ENCODE measurements at places on chromosomes 6 and 20. TPM values are rescaled to one million over a fixed set of nuclear protein-coding genes. Genes with fewer than 3 reads are reported as not detected.

The KIFC1 gene
- total RNA-seq, result not detected

The FOXA2 gene
- not detected for total RNA-seq

The EFHC1 gene
- total RNA-seq, result 33.9 TPM

The WFDC13 gene
- total RNA-seq, result not detected

The BFSP1 gene
- total RNA-seq, result 0.94 TPM

The RMND1 gene
- total RNA-seq, result 32.6 TPM

The TDRD6 gene
- total RNA-seq, result 0.51 TPM

The GRM1 gene
- under 0.01 TPM for total RNA-seq

The CASS4 gene
- total RNA-seq, result 16.5 TPM

The CD40 gene
- 22.8 TPM for total RNA-seq

The CFAP61 gene
- 3.7 TPM for total RNA-seq

The ENPP5 gene
- 0.82 TPM for total RNA-seq

The OTOR gene
- total RNA-seq, result not detected

The CGA gene
- total RNA-seq, result not detected

The MEP1A gene
- 0.65 TPM for total RNA-seq

The IL17F gene
- not detected for total RNA-seq

The TNXB gene
- total RNA-seq, result 134 TPM

The HLA-DQA1 gene
- total RNA-seq, result 7.7 TPM

The DPM1 gene
- 73.7 TPM for total RNA-seq

The TRIM10 gene
- total RNA-seq, result not detected

The SKIC2 gene
- total RNA-seq, result 35.7 TPM

The BMP5 gene
- 5.8 TPM for total RNA-seq

The HLA-G gene
- not detected for total RNA-seq

The AURKA gene
- 1.5 TPM for total RNA-seq

The FAM135A gene
- total RNA-seq, result 26.4 TPM

The TRIM15 gene
- not detected for total RNA-seq

The CDSN gene
- total RNA-seq, result not detected

The BANF2 gene
- not detected for total RNA-seq

The UNC5CL gene
- 1.7 TPM for total RNA-seq

The VNN1 gene
- total RNA-seq, result 41.6 TPM

The SFTA2 gene
- not detected for total RNA-seq

The BIRC7 gene
- total RNA-seq, result not detected

The CABLES2 gene
- total RNA-seq, result 2.4 TPM

The MAN1A1 gene
- 312 TPM for total RNA-seq

The PAK1IP1 gene
- total RNA-seq, result 10.1 TPM

The PPIL6 gene
- total RNA-seq, result 0.57 TPM

The LIME1 gene
- total RNA-seq, result 5.3 TPM

The SLC44A4 gene
- total RNA-seq, result not detected

The PLCB4 gene
- 6.8 TPM for total RNA-seq

The DDX43 gene
- 3.1 TPM for total RNA-seq

The NCOA5 gene
- total RNA-seq, result 26.0 TPM
